ENCODE measurements at places on chromosomes 16 and 17. TPM values are rescaled to one million over a fixed set of nuclear protein-coding genes. Genes with fewer than 3 reads are reported as not detected.

The ZNF778 gene
- total RNA-seq: 18.1 TPM

The TBC1D3I gene
- total RNA-seq: not detected

The PIMREG gene
- total RNA-seq: 32.2 TPM

The SHCBP1 gene
- 17.8 TPM for total RNA-seq

The CACNG5 gene
- not detected for total RNA-seq

The TPSAB1 gene
- total RNA-seq: not detected

Measured in bladder microvascular endothelial cell (primary cell).